ENCODE measurements at places on chromosomes 6 and 20.

DNA sequence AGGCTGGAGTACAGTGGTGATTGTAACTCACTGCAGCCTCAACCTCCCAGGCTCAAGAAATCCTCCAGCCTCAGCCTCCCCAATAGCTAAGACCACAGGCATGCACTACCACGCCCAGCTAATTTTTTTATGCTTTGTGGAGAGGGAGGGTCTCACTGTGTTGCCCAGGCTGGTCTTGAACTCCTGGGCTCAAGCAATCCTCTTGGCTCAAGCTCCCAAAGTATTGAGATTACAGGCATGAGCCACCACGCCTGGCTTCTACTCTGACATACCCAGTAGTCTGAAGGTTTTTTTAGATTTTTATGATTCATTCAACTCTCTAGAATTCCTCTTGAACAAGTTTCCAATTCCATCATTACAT lies 1.3 kb upstream of the ARHGAP18 start:
- no peak for DNase-seq

DNA sequence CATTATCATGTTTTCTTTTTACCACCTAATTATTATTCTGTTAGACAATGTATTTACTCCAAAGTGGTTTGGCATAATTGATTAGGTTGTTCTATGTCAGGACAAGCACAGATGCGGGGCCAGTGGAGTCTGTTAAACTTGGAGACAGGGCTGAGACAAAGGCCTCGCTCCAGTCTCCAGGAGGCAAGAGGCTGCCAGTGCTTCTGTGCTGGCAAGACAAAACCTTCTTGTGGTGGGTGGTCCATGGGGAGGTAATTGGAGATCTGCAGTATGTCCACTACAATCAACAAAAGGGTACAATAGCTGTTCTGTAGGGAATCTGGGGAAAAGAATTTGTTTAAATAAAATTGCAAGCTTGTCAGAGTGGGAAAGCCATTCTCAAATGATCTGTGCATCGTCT lies 677.2 kb upstream of the SLC35B3 start:
- no peak for DNase-seq

GRCh38 chr20:44212792-44213191 lies 2.2 kb upstream of the OSER1 start:
- DNase-seq: no peak

DNA sequence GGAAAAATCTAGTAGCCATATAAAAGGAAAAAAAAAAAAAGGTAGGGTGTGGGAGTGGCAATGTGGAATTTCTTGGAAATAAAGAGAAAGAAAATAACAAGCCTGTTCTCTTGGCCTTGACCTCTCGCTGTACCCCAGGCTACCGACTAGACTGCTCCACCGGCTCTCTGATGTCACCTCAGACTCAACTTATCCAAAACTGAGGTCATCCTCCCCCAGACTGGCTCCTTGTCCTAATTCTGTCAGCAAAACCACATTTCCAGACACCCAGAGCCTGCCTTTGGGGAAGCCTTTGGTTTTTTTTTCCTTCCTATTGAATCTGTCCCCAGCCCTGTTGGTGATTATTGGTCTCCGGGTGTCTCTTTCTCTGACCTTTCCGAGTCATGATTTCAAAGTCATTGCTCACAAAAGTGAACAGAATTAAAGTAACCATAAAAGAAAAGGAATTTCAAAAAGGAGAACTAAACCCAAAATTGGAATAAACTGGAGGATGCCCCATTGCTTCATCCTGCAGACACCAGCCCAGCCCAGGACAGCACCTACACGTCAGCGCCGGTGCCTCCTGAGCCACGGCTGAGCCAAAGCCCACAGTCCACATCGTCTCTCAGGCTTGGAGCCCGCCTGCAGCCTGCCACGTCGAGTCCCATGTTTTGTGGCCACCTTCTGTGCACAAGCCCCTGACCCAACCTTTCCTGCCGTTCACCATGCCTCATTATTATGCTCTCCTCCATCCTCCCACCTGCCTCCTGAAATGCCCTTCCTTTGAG lies 170.7 kb downstream of the MYLK4 start:
- no peak for DNase-seq

- DNase-seq: no peak
Observed at GRCh38 chr6:150238336-150238741, 95.5 kb downstream of the PPP1R14C start.

- no peak for DNase-seq
Observed at GRCh38 chr6:35486005-35486925, 10.6 kb downstream of the TEAD3 start.

GRCh38 chr20:20084296-20084752 lies 32.0 kb downstream of the CFAP61 start:
- no peak for DNase-seq

GRCh38 chr6:63609231-63609630 lies 26.4 kb upstream of the PHF3 start:
- DNase-seq: no peak

GRCh38 chr20:5127859-5128424 lies 1.1 kb downstream of the CDS2 start:
- DNase-seq: no peak

DNA sequence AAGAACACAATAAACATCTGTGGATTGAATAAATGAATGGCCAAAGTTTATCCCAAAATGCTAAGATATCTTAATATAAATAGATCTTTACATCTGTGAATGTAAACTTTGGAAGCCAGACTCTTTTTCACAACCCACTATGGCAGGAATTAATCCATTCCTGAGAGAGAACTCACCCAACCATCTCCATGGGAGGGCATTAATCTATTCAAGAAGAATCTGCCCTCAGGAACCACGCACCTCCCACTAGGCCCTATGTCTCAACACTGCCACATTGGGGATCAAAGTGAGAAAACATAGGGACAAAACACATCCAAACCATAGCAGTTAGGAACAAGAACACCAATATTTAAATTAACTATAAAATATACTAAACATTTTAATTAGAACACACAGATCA lies 3.4 kb downstream of the UBE3D start:
- no peak for DNase-seq

DNA sequence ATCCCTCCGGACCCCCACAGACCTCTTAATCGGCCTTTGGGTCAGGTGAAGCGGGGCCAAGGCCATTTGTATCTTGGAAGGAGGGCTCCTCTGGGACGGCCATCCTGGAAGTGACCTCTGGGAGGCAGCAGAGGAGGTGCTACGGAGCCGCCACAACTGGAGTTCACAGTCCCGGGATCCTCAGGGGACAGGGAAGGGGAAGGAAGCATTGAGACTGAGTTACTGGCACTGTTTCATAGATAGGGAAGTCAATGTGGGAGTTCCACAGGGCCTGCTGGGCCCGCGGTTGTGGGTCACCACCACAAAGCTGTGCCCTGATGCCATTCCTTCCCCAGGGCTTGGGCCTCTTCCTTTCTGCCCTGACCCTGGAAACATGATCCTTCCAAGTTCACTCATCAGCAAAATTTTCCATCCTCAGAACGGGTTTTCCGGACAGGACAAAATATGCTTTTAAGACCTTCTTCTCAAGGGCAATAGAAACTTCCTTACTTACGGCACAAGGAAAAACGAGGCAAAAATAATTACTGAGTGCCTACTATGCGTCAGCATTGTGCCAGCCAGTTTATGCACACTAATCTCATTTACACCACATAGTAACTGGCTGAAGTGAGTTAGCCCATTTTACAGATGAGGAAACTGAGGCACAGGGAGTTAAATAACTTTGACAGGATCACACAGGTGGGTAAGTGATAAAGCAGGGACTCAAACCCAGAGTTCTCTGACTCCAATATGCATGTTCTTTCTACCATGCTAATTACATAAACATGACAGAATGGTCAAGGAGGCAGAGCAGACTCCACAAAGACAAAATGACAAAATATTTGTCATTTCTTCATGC lies 143.8 kb downstream of the UNC5CL start:
- no peak for DNase-seq

- DNase-seq: no peak
Observed at GRCh38 chr20:53778736-53779135, 185.1 kb upstream of the ZNF217 start.

GRCh38 chr6:41783106-41783780 lies 2.7 kb downstream of the PRICKLE4 start:
- no peak for DNase-seq

- no peak for DNase-seq
Observed at GRCh38 chr6:56647172-56647762, 4.6 kb upstream of the DST start.

- DNase-seq: no peak
Observed at GRCh38 chr20:17893445-17893844, 75.1 kb downstream of the SNX5 start.

- no peak for DNase-seq
Observed at GRCh38 chr20:58361481-58362205, 27.4 kb upstream of the VAPB start.

DNA sequence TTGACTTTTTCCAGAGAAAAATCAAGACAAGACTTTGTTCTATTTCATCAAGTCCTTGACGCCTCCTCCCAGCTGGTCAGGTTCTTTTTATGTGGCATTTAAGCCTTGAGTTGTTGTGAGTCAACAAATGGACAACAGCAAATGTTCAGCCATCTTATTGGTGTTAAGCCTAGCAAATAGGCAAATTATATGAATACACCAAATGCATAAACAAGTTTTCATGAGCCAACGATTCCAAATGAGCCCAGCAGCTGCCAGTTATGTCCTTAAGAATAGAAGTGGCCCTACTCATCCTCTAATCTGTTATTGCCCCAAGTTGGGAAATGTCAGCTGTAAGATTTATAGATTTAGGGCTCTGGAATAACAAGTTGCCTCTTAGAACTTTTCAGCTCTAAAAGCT lies 312.0 kb downstream of the SOX4 start:
- no peak for DNase-seq

GRCh38 chr6:168102315-168102985 lies 23.4 kb upstream of the FRMD1 start:
- no peak for DNase-seq
